ENCODE measurements at places on chromosomes 1 and 21.

GRCh38 chr1:58986996-58987767 is 203.3 kb upstream of the JUN start:
- no peak for DNase-seq

- no peak for DNase-seq
Observed at GRCh38 chr1:234734412-234734835, 124.4 kb upstream of the IRF2BP2 start.

GRCh38 chr21:31343680-31344480 is at the start of gene TIAM1:
TSS of gene TIAM1 (minus strand) at chr21:31344261. CDS start at chr21:31266972, 77,289 bp downstream.
- peak; percentile 82 for DNase-seq

GRCh38 chr1:238343852-238344251 is 453.1 kb upstream of the ZP4 start:
- no peak for DNase-seq

GRCh38 chr1:119582801-119583200 is 65.3 kb downstream of the ZNF697 start:
- DNase-seq: peak; percentile 50

DNA sequence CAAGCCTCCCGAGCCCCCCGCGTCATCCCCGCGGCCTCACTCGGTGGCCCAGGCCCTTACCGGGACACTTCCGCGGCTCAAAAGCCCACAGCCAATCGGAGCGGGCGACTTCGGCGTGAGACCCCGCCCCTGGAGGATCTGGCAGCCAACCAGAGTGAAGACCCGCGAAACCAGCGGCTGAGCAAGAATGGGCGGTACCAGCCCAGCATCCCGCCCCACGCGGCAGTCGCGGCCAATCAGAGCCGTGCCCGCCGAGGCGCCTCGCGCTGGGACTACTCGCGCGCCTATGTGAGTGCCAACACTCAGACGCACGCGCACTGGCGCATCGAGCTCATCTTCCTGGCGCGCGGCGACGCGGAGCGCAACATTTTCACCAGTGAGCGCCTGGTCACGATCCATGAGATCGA is 22.5 kb downstream of the DISP3 start:
- no peak for DNase-seq

GRCh38 chr1:82346141-82346540 is 545.4 kb downstream of the ADGRL2 start:
- DNase-seq: no peak

- no peak for DNase-seq
Observed at GRCh38 chr1:7322912-7323311, 448.2 kb upstream of the VAMP3 start.

- DNase-seq: no peak
Observed at GRCh38 chr1:193827516-193827915, 641.1 kb upstream of the B3GALT2 start.

DNA sequence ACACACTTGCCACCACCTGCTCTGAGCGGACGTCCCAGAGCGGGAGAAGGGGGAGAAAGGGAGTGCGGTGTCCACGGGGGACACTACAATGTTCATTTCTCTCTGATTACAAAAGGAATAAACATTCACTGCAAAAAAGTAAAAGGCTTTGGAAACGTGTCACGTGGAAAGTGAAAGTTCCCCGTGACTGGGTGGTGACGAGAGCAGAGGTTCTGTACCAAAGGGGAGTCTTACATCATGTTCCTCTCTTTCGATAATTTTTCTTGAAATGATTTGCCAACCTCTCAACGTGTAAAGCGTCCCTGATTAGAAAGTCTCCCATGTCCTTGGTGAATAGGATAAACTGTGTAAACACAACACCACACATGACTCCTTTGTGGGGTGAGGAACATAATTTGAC is 22.0 kb upstream of the PRDM15 start:
- DNase-seq: no peak

- DNase-seq: no peak
Observed at GRCh38 chr1:25724966-25725365, 75.0 kb upstream of the SELENON start.

- DNase-seq: no peak
Observed at GRCh38 chr1:43913051-43913501, 20.5 kb upstream of the ARTN start.

- DNase-seq: no peak
Observed at GRCh38 chr1:100249155-100249536, 488 bp downstream of the DBT start.

- no peak for DNase-seq
Observed at GRCh38 chr1:44489481-44489880, 84.4 kb downstream of the RNF220 start.

GRCh38 chr1:115320377-115320776 is 17.7 kb downstream of the NGF start:
- DNase-seq: peak; percentile 24

- no peak for DNase-seq
Observed at GRCh38 chr1:77026135-77026534, 158.9 kb downstream of the ST6GALNAC5 start.

DNA sequence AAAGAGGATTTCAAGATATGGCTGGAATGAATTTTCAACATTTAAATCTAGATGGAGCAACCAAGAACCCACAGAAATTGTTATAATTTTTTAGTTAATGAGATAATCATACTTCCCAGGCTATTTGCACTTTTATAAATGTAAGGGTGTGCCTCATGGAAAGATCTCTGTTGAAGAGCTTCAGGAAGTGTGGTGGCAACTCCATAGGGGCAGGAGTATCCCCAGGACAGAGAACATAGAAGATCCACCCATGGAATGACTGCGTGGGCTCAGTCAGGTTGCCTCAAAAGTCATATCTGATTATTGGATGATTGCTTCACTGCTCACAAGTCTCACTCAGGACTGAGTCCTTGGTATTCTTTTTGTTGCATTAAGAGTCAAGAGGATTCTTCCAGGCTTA is 167.4 kb upstream of the KIAA0040 start:
- DNase-seq: no peak

GRCh38 chr21:38327984-38328383 is 71.2 kb downstream of the KCNJ15 start:
- DNase-seq: no peak

DNA sequence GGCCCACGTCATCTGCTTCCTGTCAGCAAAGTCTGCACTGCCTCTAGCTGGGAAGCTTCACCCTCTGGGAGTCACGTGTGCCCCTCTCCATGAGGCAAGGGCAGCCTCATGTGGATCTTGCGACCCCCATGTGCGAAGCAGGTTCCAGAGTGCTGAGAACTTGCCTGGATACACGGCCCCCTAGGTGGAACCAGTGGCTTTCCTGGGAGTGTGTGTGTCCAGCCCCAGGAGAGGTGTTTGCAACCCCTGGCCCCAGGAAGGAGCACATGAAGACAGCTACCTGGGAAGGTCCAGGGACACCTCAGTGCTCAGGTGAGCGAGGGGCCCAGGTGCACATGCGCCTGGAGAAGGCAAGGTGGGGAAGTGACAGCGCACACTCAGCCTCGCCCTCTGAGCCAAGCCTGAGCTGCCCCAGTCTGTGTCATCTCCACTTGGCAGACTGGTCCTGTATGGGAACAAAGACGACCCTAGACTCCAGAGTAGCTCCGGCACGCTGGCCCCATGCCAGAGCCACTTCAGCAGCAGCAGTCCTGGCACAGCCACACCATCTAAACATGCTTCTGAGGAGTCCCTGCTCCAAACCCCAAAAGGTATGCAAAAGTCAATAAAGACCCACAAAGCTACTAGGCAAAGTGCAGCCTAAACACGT is 8.9 kb downstream of the LSS start:
- no peak for DNase-seq

GRCh38 chr1:211741116-211741515 is 65.7 kb upstream of the NEK2 start:
- DNase-seq: peak; percentile 8

DNA sequence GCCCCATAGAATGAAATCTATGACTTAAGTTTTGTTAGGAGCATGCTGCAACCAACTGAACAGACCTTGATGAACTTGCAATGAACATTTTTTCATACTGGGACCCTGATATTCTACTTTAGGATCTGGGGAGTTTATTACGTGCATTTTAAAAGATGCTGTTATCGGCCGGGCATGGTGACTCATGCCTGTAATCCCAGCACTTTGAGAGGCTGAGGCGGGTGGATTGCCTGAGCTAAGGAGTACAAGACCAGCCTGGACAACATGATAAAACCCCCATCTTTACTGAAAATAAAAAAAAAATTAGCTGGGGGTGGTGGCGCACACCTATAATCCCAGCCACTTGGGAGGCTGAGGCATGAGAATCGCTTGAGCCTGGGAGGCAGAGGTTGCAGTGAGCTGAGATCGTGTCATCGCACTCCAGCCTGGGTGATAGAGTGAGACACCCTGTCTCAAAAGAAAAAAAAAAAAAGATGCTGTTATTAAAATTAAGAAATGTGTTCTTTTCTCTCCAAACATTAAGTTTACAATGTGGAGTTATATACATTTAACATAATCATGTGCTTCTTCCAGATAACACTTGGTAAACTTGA is 7.1 kb downstream of the MPZL1 start:
- no peak for DNase-seq

DNA sequence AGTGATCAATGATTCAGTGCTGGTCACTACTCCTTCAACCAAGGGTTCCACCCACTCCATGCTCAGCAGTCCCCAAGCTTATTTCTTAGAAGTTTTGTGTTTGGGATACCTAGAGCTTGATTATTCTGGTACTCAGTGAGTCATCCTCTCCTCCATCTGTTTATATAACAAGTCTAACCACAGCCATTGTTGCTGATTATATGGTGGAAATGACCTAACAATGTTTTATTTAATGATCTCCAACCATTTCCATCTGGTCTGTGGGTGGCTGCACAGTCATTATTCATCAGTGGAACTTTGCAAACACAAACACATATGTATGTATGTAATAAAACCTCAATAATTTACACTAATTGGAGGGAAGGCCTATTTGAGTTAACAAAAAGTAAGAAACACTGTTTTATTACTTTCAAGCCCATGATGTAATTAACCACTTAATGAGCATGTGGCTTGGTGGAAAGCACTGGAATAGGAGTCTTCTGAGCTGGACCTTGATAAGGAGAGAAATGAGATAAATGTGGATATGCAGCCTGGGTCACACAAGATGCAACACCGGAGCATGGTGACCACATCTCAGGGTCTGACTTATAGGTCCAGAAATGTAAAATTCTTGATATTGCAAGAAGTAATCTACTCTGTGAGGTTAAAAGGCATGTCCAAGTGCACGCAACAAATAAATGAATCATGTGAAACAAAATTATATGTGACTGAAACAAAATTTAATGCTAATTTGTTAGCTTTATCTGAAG is 99.0 kb upstream of the WLS start:
- peak; percentile 9 for DNase-seq

- DNase-seq: no peak
Observed at GRCh38 chr1:215635827-215636226, 68.7 kb downstream of the KCTD3 start.

DNA sequence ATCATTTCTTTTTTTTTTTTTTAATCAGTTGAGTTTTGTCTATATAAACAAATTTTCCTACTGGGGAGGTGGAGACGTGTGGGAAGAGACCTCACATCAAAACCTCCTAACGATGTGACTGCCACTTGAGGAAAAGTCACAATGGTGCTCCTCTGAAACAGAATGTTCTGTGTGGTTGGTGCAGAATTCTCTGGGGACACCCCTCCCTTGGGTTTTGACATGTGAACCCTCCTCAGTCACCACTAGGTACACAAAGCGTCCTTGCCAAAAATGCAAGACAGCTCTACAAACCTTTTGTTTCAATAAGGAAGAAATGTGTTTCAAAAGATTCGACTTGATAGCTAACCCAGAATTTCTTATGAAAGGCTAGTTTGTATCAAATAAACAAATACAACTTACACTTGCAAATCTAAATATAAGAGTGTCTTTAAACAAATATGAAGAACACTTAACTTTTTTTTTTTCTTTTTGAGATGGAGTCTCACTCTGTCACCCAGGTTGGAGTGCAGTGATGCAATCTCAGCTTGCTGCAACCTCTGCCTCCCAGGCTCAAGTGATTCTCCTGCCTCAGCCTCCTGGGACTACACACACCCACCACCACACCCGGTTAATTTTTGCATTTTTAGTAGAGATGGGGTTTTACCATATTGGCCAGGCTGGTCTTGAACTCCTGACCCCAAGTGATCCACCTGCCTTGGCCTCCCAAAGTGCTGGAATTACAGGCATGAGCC is 9.3 kb downstream of the SLC25A24 start:
- no peak for DNase-seq

- no peak for DNase-seq
Observed at GRCh38 chr21:14947613-14948160, 117.1 kb downstream of the NRIP1 start.

- DNase-seq: no peak
Observed at GRCh38 chr1:203714446-203714845, 50.5 kb upstream of the LAX1 start.

DNA sequence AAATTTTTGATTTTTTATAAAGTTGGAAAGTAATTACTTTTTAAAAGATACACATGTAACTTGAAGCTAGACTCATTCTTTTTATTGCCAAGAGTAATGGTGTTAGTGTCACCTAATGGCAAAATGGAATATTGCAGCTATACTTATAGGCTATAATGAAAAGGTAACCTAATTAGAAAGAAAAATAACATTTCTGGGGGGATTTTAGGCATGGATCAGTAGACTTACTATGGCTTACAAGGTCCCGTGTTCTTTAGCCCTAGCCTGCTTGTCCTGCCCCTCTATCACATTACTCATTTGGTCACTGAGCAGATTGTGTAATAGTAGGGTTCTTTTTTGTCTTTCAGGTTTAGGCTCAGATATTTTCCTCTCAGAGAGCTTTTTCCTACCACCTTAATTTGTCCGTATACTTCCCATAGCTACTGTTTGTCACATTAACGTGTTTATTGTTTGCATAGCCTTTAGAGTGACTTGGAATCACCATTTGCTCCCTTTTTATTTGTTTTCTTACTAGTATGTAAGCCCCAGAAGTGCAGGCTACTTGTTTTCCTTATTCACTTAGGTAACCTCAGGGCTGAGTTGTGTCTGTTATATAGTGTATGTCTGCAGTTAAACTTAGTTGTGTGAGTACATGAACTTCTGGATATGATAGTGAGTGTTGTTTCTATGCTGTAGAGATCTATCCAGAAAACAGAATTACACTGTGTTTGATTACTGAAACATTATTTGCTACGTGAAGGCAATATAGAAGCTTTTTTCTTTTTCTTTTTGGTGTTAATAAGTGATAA is 58.7 kb downstream of the RABGAP1L start:
- DNase-seq: peak; percentile 52

DNA sequence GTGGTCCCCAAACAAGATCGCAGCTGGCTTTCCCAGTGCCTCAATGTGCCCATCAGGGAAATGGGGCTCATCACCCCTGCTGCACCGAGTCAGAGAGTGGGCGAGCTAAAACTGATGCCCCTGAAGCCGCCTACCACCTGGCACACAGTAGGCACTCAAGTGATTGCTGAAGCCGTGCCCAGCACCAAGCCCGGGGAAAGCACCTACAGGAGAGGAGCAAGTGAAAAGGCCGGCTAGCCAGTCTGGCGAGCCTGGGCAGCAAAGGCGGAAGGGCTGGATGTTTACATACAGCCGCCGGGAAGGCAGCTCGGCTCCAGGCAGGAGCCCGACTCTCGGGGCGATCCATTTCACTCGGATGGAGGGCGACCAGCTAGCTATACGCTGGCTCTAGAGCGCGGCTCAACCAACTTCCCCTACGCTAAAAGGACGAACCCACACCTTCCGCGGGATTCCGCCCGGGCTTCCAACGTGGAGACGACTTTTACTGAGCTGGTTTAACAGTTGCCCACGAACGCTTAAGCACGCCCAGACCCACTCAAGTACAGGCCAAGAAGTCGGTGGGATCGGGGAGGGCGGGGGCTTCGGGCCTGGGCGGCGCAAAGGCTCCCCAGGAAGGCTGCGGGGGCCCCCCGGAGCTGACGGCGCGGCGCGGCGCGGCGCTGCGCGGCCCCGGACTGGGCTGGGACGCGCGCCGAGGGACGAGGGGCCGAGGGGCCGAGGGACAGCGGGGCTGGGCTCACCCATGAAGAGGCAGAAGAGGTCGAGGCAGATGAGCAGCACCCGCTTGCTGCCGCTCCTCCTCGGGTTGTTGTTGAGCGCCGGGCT is 1.0 kb downstream of the PLPP3 start:
- peak; percentile 30 for DNase-seq

All from ACHN (cell line).